ENCODE measurements at places on chromosomes 13 and 19.

DNA sequence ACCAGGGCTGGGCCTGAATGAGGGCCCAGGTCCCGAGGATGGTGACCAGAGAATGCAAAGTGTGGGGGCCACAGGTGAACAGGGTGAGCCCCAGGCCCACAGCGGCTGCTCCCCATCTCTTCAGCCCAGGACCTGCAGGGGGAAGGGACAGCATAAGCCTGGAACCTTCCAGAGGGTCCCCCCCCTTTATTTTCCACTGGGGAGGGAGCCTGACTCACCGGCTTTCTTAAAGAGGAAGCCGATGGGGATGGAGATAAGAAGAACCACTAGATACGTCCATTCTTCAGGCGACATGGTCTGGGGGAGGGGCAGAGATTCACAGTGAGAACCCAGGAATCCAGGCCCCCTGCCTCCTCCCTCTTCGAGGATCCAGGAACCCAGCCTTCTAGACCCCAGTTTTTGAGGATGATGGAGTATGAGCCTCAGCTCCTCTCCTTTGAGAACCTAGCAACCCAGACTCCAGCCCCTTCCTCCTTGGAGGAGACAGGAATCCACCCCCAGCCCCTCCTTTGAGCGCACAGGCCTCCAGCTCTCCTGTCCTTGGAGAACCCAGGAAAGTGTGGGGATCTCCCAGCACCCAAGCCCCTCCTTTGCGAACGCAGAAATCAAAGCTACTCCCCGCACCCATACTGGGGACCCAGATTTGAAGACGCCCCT is 1.0 kb downstream of the MBOAT7 start:
- no peak for DNase-seq

- DNase-seq = no peak
Observed at GRCh38 chr13:74168263-74168675, 34.1 kb upstream of the KLF12 start.

DNA sequence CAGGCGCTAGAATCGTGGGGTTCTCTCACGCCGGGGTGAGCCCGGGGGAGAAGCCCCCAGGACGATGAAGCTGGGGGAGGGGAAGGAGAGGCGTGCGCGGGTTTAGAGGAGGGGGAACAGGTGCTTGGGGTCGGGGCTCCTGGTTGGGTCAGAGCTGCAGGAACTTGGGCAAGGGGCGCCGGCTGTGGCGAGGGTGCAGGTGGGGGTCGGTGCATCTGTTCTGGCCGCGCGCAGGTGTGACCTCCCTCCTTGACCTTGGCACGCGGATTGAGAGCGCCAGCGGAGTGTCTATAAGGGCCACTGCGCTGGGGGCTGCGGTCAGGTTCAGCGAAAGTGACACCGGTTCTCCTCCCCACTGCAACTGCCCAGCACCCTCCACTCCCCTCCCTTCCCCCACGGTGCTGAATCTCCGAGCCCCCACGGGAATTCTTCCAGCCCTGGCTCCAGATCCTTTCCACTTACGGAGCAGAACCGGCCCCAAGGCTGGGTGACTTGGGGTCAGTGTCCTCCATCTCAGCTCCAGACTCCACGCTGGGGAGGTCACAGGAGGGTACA is 618 bp downstream of the TMEM38A start:
- no peak for DNase-seq

- no peak for DNase-seq
Observed at GRCh38 chr13:42905579-42905978, 86.5 kb downstream of the EPSTI1 start.

DNA sequence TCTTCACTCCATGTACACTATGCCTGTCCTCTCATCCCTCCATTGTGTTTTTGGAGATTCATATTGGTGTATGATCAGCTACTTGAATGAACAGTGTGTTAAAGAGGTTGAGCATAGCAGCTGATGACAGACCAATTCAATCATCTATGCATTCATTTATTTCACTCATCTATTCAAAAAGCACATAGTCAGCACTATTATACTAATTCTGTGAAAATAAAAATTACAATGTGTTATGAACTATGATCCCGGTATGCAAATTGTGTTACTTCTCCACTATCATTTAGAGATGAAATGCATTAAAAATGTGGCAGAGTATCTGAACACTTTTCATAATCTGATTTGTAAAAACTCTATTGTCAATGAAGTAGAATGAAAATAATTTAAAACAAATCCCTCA is 5.9 kb downstream of the TRPC4 start:
- DNase-seq = no peak

GRCh38 chr13:66663711-66664110 is 566.4 kb downstream of the PCDH9 start:
- no peak for DNase-seq
